NCI-H2171 (cell line): ENCODE measurements at places on chromosomes 1 and 21.

- DNase-seq = no peak
These were observed 165.5 kb upstream of the DUSP10 start for GRCh38 chr1:221907166-221907932.

GRCh38 chr1:160641323-160642280 is 5.2 kb downstream of the SLAMF1 start:
- no peak for DNase-seq

- no peak for DNase-seq
These were observed 382.5 kb upstream of the VAMP3 start for GRCh38 chr1:7388488-7389185.

GRCh38 chr1:112929979-112930378 is 26.0 kb downstream of the SLC16A1 start:
- DNase-seq = no peak

DNA sequence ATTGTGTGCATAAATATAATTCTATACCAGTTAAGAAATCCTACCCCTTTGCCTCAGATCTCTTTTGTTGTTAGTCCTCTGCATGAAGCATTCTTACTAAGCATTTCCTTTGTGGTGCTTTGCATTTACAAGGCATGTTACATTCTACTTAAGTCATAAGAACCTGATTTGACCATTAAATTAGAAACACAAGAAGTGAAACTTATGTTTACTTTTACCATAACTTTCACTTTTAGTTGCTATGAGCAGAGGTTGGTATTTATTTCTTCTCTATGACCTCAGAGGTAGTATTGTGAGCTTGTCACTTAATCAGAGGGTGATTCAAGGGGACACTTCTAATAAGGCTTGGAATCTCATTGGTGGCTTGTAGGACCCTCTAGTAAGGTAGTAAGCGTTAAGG is 9.0 kb downstream of the FAM20B start:
- DNase-seq = no peak

DNA sequence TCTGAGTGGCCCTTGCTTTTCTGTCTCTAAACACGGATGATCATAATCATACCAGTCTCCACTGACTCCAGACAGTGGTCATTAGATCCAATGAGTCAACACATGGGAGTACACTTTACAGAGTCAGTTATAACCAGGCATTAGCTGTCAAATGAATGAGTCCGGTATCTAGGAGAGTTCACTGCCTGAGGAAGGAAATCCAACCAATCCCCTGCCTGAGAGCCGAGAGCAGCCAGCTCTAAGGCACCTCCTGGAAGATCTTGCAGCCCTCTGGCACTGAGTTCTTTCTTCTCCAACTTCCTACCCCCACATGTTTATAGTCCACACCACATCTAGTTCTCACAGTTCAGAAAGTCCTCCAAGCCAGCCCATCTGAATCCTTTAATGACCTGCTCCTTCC is 29.4 kb upstream of the RBM15 start:
- DNase-seq = no peak

DNA sequence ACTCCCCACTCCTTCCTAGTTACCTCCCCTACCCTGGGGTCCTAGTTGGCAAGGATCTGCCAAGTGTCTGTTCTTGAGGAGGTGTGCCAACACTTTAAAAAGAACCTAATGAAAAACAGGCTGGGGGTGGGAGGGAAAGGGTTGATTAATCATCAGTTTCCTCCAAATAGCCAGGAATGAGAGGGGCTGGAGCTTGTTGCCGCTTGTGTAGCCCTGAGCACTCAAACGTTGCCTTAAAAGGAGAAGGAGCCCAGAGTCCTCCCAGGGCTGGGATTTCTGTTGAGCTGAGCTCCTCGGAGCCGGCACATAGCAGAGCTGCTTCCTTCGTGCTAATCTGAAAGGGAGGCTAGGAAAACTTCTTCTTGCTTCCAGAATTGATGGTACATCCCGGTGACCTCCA is 15.9 kb downstream of the SHISA4 start:
- DNase-seq = no peak

GRCh38 chr1:116531917-116532316 is 38.9 kb downstream of the CD58 start:
- no peak for DNase-seq

DNA sequence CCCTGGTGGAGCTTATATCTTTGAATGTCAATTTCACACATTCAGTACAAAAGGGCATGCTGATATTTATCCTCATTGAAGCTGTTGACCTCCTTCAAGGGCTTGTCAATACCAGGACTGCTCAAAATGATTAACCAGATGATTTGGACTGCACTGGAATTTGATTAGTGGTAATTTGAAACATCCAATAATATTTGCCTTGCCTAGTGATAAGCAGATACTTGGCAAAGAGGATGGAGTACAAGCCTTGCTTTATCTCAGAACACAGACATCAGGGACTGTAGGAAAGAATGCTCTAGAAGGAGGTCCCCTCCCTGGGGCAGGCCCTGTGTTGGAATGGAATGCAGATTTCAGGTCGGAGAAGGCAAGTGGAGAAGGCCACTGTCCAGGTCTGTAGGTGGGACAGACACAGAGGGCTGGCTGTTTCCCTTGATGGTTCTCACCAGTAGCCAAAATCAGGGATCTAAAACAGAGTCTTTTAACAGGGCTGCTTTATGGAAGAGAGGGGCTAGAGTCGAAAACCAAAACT is 64.8 kb upstream of the ZNF648 start:
- DNase-seq = no peak

DNA sequence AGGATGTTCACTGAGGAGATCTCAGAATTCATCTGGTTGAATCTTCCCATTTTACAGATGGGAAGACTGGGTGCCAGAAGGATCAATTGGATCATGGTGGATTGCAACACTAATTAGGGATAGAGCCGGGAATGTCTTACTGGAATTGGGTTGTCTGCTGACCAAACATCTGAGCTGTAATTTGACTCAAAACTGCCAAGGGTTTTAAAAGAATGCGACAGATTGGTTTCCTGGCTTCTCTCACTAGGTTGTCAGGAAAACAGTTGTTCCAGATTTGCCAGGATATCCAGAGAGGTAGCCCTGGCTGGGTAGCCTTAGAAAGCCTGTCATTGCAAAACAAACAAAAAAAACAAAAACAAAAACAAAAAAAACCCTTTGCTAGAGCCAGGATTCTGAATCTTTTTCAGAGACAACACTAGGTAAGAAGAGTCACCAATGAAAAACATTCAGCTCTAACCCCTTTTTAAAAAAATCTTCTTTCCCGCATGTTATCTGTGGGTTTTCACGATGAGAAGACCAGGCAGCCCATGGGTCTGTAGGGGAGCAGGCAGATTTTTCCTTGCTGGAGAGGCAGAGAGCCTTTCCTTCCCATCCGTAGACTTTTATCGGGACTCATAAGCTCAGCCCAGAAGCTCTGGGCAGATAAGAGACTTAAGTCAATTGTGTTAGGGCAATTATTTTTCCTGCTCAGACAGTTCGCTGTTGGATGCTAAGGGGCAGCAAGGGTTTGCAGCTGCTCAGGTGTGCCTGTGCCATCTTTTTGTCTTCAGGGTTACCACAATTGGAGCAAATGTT is 418.9 kb downstream of the PRDM2 start:
- DNase-seq = no peak

DNA sequence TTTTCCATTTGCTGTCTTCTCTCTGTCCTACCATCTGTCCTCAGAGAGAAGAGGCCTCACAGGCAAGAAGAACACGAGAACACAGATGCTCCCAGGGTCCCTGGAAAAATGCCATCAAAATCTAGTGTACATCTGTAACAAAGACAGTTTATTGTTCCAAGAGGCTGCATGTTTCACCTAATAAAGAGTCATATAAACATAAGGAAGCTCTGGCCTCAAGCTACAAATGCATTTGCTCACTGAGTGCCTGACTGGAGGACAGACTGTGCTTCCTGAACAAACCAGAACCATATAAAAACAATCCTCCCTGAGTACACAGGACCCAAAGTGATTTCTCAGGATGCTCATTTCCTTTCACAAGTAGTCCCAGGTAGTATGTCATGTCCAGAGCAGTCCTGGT is 76.3 kb upstream of the SLC44A3 start:
- DNase-seq = peak; percentile 70

- DNase-seq = no peak
These were observed 2.6 kb upstream of the GLUL start for GRCh38 chr1:182394055-182394775.

- no peak for DNase-seq
These were observed 80.3 kb upstream of the TLR5 start for GRCh38 chr1:223223091-223223995.

DNA sequence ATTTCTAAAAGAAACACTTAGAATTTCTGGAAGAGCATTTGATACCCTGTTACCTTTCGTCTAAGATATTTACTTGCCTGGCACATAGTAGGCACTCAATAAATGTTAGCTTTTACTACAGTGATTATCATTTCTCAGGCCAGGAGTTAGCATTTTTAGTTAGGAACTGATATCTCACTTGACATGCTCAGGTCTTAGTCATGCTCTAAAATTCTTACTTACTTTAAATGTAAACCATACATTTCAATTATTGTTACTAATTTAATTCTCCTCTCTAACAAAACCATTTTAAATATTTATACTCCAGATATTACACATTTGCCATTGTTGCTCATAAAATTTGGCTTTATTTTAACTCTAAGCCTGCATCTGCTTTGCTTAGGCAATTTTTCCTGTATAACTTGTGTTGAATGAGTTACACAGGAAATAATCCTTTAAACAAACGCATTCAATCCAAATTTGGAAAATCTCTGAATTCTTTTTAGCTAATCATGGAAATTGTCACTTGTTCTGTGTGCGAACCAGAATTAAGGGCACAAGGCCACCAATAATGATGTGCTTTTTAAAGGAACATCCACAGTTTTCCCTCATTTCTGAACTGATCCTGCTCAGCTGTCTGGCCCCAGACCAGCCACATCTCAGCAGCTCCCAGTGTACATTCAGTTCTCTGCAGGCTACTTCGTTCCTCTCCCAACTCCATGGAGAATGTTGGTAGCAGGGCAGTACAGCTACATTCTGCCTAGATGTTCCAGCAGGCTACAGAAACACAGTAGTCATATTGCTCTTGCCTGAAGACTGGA is 15.6 kb downstream of the NIBAN1 start:
- no peak for DNase-seq

- DNase-seq = no peak
These were observed 125.5 kb upstream of the CHRM3 start for GRCh38 chr1:239260842-239261241.

- DNase-seq = no peak
These were observed 21.9 kb upstream of the XPR1 start for GRCh38 chr1:180609643-180610555.

- no peak for DNase-seq
These were observed 26.4 kb upstream of the SDHB start for GRCh38 chr1:17080085-17080759.

DNA sequence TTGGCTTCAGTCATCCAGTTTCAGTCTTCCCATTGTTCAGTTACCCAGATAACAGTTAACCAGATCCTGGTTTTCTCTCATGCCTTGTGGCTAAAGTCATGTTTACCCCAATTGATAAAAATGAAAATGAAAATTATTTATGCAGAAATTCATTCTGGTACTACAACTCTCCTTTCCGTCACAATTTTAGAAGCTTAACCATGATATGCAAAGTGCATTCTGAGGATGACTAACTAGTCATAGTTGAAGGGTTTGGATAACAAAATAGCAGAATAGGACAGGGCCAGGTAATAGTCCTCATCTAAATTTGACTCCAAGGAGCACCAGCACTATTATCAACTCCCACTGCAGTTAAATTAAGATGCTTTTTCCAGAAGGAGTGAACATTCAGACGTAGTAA is 94.7 kb downstream of the NTMT2 start:
- DNase-seq = no peak

GRCh38 chr1:5563861-5564577 is 428.2 kb downstream of the NPHP4 start:
- no peak for DNase-seq

DNA sequence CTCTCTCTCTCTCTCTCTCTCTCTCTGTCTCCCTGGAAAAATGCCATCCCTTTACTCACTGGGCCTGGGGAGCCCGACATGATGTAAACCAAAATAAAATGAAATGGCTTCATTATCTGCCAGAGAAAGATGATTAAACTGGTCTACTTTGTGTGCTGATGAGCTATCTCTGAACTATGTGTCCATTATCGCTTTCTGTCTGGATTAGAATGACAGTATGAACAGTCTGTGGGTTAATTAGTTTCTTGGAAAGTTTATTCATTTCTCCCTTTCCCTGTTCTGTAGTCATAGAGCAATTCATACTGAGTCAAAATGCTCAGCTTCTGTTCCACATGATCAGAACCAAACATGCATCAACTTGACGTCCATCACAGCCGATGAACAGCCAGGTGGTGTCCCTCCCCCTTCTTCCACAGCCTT is 72.4 kb upstream of the KCND3 start:
- no peak for DNase-seq

- no peak for DNase-seq
These were observed 1.9 kb upstream of the GPR88 start for GRCh38 chr1:100536031-100536430.

GRCh38 chr1:225987491-225988316 is 11.4 kb downstream of the SDE2 start:
- DNase-seq = peak; percentile 35

- DNase-seq = no peak
These were observed 2.2 kb upstream of the HENMT1 start for GRCh38 chr1:108663074-108663473.

GRCh38 chr1:61612602-61613001 is 112.3 kb downstream of the TM2D1 start:
- DNase-seq = no peak
